Activated CD4-positive, alpha-beta T cell treated with anti-CD3 and anti-CD28 coated beads, Interleukin-2, Interleukin-4, amounts not matched to agents 100 ng/mL and 50 ng/mL, durations not matched to agents 16 hours and 8 hours (primary cell): ENCODE measurements at places on chromosomes 5 and 9.

DNA sequence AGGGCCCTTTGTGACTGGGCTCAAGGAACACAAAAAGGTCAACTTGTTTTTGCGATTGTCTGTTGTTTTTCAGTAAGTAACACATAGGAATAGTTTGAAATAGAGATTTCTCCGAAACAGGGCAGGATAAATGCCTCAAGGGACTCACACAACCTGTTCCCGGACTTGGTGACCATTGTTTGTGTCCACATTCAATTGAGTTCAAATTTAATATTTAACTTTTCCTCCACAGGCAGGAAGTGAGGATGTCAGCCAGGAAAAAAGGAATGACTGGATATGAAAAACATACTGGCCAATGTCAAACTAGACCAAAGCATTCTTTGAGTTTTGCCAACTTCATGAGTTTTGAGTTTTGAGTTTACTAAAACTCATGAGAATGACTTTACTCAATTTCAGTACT lies 72.7 kb downstream of the SPATA31C2 start:
- no peak for DNase-seq

DNA sequence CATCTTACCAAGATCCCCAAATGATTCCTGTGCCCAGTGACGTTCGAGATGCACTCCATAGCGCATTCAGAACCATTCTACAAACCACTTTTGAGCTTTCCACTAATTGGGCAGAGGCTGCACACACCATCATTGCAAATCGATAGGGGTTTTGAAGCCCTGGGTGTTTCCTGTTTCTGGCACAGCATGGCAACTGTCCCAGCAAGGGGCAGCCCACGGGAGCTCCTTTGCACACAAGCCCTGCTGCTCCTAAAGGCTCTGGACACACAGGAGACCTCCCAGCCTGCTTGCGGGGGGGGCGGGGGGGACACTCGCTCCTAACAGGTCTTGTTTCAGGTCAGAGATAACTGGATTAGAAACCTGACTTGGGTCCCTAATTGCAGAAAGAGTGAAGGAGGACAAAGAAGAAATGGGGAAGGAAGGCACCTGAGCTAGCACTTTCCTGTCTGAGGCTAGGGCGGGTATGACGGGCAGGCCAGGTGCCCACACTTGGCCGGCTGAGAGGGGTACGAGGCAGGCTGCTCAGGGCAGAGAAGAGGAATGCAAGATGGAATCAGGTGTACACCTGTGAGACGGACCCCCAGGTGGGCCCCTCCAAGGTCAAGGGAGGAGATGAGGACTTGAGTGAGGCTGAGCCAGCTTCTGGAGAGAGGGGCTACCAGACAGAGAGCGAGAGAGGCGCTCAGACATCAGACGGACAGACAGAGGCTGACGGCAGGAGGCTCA lies 820 bp downstream of the FBP1 start:
- DNase-seq: no peak

DNA sequence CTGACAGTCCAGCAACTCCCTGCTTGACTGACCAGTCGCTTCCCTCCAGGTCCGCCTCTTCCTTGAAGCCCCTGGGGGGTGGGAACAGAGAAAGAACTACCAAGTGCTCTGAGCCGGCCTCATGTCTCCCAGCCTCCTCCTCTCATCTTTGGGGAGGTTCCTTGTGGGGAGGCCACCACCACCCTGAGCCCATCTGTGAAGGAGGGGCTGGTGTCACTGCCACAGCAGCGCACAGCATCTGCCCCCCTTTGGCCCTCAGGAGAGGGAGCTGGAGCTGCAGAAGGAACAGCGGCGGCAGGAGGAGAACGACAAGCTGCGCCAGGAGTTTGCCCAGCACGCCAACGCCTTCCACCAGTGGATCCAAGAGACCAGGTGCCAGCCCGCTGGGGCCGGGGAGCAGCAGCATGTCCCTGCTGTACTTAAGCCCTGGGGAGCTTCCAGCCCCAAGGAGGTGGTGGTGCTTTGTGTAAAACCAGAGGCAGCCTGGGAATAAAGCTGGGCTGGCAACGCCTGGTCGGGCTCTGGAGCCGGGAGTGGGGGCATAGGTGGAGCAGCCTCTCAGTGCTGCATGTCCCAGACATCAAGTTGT lies 29.4 kb downstream of the DYNC2I2 start:
- no peak for DNase-seq

- no peak for DNase-seq
Measured at GRCh38 chr9:114296338-114296737, 26.6 kb upstream of the ORM1 start.

DNA sequence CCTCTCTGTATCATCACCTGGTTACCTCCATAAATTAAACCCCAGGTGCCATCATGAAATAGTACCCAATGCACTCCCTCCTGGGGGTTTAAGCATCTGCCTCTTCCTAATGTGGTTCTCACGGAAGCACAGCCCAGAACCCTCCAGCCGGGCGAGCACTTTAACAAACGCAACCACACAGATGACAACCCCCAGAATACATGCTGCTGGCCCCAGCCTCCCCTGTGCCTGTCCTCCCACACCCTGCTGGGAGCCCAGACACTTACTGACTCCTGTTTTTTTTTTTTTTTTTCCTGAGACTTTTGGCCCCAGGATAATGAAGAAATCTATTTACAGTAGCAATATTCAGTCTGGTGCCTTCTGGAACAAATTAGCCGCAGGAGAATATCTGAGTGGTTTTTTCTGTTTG lies 50.0 kb upstream of the COL5A1 start:
- no peak for DNase-seq

DNA sequence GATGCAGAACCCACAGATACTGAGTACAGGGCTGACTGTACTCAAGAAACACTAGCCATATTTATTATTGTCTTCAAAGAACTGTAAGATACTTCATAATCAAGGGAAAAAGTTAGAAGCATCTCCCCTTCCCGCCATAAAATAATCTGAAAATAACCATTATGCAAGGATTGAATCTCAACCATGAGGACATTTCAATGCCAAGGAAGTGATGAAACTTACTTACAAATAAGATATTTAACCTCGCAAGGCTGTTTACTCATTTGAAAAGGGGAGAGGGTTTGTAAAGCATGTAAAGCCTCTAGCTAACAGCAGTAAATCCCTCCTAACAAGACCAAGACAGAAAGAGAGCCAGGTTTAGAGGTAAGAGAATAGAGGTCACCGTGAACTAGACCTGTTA lies 6.3 kb downstream of the MYO10 start:
- DNase-seq: no peak

- DNase-seq: no peak
Measured at GRCh38 chr9:27600256-27600655, 27.0 kb upstream of the C9orf72 start.

GRCh38 chr5:3347741-3348140 lies 247.9 kb upstream of the IRX1 start:
- no peak for DNase-seq

- DNase-seq: no peak
Measured at GRCh38 chr5:57976506-57976905, 483.4 kb downstream of the PLK2 start.

DNA sequence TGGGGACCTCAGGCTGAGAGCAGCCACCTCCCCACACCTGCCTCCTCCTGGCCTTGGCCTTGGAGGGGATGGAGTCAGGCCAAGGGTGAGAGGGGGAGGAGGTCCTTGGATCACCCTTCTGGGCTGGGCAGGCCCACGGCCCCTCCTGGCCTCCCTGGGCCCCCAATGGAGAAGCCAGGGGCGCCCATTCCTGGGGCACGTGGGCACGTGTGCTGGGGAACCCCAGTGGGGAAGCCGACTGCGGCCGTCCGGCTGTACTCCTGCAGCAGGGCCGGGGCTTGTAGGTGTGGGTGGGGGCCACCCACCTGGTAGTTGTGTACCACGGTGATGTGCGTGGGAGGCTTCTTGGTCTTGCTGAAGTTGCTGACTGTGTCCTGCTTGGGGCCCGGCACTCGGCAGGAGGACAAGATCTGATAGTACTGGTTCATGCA lies 8.5 kb downstream of the CRAT start:
- no peak for DNase-seq

DNA sequence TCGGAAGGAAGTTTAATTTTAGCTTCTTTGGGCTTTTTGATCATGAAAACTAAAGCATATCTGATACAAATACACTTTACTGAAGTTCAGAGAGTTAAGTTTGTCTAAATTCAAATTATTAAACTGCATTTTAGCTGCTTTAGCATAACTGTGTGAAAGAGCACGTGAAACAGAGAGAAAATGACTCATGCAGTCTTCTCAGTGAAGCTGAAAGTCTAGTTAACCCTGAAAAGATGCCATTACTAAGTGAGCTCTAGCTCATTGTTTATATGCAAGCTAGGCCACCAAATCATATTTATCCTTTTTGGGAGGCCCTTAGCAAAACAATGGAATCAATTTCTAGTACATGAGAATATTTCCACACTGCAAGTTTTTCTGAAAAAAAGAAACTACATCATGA lies 27.6 kb downstream of the TPD52L3 start:
- peak; percentile 44 for DNase-seq

- DNase-seq: no peak
Measured at GRCh38 chr5:137236252-137236651, 262.9 kb downstream of the SPOCK1 start.

GRCh38 chr5:73450137-73450536 lies 1.6 kb upstream of the FOXD1 start:
- DNase-seq: no peak

DNA sequence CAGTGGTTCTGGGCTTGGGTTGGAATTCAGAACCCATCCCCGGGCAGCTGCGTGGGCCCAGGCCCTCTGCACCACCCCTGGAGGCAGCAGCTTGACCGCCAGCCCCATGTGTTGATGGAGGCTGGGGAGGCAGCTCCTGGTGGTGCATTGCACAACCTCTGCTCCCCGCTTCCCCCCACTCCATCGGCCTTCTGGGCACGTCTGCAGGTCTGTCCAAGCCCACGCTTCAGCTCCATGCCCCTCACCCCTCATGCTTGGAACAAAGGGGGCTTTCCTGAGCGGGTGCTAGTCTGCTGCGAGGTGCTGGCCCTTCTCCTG lies 1.4 kb downstream of the NCS1 start:
- no peak for DNase-seq
